BJ (cell line): ENCODE measurements at places on chromosomes 6 and 20. TPM values are rescaled to one million over a fixed set of nuclear protein-coding genes. Genes with fewer than 3 reads are reported as not detected.

Gene ZNF311
- 0.74 and 1.0 TPM in 2 replicates for polyA plus RNA-seq

Gene DEFB124
- polyA plus RNA-seq, result not detected in 2 replicates

Gene PAX1
- not detected in 2 replicates for polyA plus RNA-seq

Gene WFDC9
- polyA plus RNA-seq, result not detected in 2 replicates

Gene SMLR1
- not detected in 2 replicates for polyA plus RNA-seq

Gene PPIL1
- polyA plus RNA-seq, result 23.4 and 34.8 TPM in 2 replicates

Gene ZSCAN31
- polyA plus RNA-seq, result 1.7 and 1.9 TPM in 2 replicates

Gene CDH4
- polyA plus RNA-seq, result 0.81 and 1.5 TPM in 2 replicates

Gene SCRT2
- not detected in 2 replicates for polyA plus RNA-seq

Gene SLC17A9
- 14.4 and 30.8 TPM in 2 replicates for polyA plus RNA-seq

Gene TBXT
- not detected in 2 replicates for polyA plus RNA-seq

Gene PTK6
- 0.05 and 0.07 TPM in 2 replicates for polyA plus RNA-seq

Gene NKAIN4
- polyA plus RNA-seq, result not detected in 2 replicates

Gene TPD52L1
- 155 and 163 TPM in 2 replicates for polyA plus RNA-seq

Gene PRR18
- polyA plus RNA-seq, result not detected in 2 replicates

Gene PSORS1C1
- 4.9 and 6.7 TPM in 2 replicates for polyA plus RNA-seq

Gene HAO1
- not detected in 2 replicates for polyA plus RNA-seq

Gene NTSR1
- polyA plus RNA-seq, result 0.01 and 0.05 TPM in 2 replicates
